ENCODE measurements at places on chromosomes 11 and 22.

DNA sequence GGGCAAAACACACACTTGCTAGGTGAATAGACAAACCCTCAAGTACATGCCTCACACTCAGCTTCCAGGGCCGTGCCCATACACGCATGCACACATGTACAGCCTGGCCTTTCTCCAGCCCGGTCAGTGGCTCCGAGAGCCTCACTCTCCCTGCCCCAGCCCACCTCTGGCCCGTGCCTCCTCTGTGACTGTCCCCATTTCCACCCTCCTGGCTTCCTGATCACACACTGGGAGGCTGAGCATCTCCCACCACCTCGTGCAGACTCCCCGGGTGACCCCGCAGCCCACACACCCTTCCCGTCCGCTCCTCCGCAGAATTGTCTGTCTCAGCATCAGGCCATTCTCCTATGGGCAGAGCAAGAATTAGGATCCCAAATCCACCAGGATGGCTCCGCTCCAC is 634.1 kb downstream of the TBC1D22A start:
- DNase-seq: no peak

- DNase-seq: no peak
These were observed 27.0 kb upstream of the AMOTL1 start for GRCh38 chr11:94741022-94741679.

DNA sequence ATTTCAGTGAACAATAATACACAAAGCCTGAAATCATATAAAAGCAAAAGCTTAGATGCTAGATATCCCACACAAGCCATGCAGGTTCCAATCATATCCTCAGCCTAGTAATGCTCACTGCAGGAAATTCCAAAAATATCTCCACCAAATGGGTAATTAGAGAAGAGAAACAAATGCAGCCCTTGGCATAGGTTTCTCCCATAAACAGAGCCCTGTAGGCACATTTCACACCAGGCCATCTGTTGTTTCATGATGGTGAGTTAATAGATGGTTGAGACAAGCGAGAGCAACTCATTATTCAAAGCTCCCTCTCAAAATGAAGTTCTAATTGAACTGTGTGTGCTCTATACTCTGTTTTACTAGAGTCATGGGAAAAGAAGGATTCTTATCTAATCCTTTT is 154.6 kb upstream of the TRPC6 start:
- no peak for DNase-seq

DNA sequence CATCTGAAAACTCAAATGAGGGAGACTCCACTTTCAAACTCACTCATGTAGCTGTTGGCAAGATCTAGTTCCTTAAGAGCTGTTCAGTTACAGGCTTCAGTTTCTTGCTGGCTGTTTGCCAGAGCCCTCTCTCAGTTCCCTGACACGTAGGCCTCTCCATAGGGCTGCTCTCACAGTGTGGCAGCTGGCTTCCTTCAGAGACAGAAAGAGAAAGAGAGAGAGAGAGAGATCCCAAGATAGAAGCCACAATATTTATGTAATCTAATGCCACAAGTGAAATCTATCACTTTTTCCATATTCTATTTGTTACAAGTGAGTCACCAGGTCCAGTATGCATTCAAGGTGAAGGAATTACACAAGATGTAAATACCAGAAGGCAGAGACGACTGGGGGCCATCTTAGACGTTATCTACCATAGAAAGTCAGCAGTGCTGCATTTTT is 168.8 kb downstream of the RCN1 start:
- DNase-seq: peak; percentile 93

- DNase-seq: no peak
These were observed 413.6 kb downstream of the TBC1D22A start for GRCh38 chr22:47176026-47176389.

DNA sequence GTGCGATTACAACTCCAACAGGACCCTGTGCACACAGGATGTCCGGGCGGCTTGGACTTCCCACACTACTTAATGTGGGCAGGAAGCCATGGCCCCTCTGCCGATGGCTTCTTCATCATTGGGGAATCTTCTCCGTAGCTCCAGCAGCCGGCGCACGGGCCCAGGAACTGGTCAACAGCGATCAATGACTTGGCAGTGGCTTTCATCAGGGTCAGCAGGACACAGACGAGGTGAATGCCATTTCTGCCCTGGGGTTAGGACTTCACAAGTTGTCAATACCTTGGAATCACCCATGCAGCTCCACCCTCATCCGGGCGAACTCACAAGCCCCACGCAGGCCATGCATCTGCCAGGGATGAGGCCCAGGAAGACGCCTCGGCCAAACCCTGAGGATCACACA is 645.7 kb downstream of the BRD1 start:
- DNase-seq: no peak
